ENCODE measurements at places on chromosomes 13 and 19. TPM values are rescaled to one million over a fixed set of nuclear protein-coding genes. Genes with fewer than 3 reads are reported as not detected.

The SYNGR4 gene
- not detected for total RNA-seq

The C1QTNF9B gene
- not detected for total RNA-seq

The MPND gene
- total RNA-seq = 8.9 TPM

The KLK11 gene
- 205 TPM for total RNA-seq

The LGALS14 gene
- not detected for total RNA-seq

The KIR3DL2 gene
- total RNA-seq = not detected

The GPR183 gene
- 7.0 TPM for total RNA-seq

The IRGC gene
- not detected for total RNA-seq

The NLRP4 gene
- not detected for total RNA-seq

The POU2F2 gene
- total RNA-seq = 0.81 TPM

The TGFBR3L gene
- total RNA-seq = not detected

The SIGLEC8 gene
- 0.21 TPM for total RNA-seq

The ELSPBP1 gene
- not detected for total RNA-seq

The KLF5 gene
- 233 TPM for total RNA-seq

The ZNF90 gene
- 3.5 TPM for total RNA-seq

The SIGLECL1 gene
- total RNA-seq = not detected

The TMEM86B gene
- 4.9 TPM for total RNA-seq

The MTUS2 gene
- 0.38 TPM for total RNA-seq

The MCEMP1 gene
- not detected for total RNA-seq
